NCI-H1417 treated with DMSO at 0.1 percent for 48 hours (cell line): ENCODE measurements at places on chromosomes 1 and 21.

- no peak for DNase-seq
These were observed 131.1 kb downstream of the TNR start for GRCh38 chr1:175612286-175612685.

DNA sequence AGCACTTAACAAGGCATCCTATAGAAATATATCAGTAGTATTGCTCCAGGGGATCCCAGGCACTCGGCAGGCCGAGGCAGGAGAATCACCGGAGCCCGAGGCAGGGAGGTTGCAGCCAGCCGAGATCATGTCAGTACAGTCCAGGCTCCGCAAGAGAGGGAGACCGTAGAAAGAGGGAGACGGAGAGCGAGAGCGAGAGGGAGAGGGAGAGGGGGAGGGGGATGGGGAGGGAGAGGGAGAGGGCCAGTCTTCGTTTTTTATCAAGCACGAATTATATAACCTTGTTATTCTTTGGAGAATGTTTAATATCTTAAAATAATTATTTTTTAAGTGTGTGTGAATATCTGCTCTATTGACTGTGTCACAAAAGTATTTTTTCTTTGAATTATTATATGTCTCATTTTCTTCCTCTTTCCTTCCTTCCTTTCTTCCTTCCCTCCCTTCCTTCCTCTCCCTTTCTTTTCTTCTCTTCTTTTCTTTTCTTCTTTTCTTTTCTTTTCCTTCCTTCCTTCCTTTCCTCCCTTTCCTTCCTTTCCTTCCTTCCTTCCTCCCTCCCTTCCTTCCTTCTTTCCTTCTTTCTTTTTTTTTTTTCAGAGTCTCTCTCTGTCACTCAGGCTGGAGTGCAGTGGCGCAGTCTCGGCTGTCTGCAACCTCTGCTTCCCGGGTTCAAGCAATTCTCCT is 233.7 kb downstream of the SRGAP2C start:
- no peak for DNase-seq

DNA sequence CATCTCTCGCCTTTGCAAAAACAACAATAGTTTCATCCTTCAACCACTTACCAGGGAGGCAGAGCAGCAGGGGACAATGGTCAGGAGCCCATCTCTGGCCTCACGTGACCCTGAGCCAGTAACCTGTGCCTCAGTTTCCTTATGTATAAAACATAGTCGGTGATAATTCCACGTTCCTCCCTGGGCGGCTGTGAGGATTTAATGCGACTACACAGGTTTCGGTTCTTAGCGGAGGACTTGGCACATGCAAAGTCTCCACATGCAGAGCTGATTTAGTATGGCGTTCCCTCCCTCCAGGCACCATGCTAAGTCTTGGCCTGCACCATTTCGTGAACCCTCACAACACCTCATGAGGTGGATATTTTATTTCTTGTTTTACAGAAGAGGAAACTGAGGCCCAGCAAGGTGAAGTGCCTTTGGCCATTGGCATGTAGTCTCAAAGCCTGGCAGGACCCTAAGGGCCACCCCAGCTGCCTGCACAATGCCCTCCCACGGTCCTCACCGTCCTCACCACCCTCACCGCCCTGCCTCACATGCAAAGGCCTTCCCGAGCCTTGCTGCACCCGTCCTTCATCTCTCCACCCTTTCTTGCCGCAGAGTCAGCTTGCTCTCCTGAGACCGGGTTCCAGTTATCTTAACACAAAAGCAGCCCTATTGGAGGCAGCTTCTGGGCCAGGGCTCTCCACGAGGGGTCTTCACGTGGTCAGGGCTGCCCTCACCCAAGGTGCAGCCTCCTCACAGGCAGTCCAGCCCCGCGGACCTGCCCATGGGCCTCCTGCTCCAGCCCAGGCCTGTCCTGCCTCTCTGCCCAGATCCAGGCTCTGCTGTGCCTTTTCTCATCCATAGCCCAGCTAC is 48.9 kb downstream of the SYF2 start:
- DNase-seq, result no peak

DNA sequence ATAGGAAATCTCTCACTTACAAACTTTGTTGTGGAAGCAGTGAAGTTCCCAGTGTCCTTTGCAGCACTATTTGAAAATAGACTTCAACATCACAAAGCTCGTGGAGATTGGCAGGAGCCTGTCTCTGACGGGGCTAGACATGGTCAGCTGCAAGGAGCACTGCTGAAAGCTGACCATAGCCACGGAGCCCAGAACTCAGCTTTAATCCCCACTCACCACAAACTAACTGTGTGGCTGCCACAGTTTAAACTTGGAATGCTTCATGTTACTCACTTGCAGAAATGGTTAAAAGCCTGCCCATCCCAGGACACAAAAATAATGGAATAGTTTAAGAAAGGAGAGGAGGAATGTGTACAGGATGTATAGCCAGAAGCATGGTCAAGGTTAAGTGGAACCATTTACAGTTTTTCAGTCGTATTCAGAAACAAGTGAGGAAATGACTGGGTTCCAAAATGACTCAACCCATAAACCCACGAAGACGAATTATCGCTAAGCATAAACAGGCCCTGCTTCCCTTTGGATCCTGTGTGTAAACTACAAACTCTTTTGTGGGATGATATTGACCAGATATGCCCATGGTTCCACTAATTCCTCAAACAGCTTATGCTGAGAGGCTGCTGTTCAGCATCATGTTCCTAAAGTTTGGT is 18.2 kb downstream of the DNALI1 start:
- no peak for DNase-seq

DNA sequence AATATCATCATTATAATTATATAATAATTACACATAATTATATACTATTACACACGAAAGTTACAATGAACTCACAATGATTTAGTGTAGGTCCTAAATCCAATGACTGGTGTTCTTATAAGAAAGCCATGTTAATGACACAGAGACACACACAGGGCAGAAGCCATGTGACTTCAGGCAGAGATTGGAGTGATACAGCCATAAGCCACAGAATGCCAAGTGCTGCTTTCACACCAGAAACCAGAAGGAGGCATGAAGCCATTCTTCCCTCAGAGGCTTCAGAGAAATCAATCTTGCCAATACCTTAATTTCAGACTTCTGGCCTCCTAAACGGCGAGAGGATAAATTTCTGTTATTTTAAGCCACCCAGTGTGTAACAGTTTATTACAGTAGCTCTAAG is 147.4 kb upstream of the KRTAP19-8 start:
- peak; percentile 53 for DNase-seq

GRCh38 chr1:187143783-187144182 is 315.0 kb downstream of the PLA2G4A start:
- DNase-seq, result no peak

GRCh38 chr1:104878203-104878909 is 1128.7 kb downstream of the AMY1C start:
- DNase-seq, result no peak

DNA sequence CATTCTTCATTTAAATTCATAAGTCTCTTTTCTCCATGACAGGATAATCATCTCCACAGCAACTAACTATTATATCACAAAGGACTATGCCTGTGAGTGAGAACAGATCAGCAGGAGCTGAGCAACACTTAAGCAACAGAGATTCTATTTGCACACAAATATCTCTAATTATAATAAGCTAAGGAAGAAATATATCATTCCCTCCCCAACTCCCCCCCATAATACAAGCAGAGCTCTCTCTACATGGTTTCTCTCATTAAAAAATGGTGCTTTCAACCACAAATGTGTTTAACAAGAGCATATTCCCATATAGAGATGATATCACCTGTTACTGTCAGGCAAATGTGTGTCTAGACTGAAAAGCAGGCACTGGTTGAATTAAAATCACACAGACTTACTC is 34.5 kb upstream of the NIBAN1 start:
- peak; percentile 94 for DNase-seq
